A549 (cell line): ENCODE measurements at places on chromosomes 3 and 15.

- no peak for DNase-seq
Observed at GRCh38 chr15:93716615-93717231, 514.6 kb upstream of the MCTP2 start.

DNA sequence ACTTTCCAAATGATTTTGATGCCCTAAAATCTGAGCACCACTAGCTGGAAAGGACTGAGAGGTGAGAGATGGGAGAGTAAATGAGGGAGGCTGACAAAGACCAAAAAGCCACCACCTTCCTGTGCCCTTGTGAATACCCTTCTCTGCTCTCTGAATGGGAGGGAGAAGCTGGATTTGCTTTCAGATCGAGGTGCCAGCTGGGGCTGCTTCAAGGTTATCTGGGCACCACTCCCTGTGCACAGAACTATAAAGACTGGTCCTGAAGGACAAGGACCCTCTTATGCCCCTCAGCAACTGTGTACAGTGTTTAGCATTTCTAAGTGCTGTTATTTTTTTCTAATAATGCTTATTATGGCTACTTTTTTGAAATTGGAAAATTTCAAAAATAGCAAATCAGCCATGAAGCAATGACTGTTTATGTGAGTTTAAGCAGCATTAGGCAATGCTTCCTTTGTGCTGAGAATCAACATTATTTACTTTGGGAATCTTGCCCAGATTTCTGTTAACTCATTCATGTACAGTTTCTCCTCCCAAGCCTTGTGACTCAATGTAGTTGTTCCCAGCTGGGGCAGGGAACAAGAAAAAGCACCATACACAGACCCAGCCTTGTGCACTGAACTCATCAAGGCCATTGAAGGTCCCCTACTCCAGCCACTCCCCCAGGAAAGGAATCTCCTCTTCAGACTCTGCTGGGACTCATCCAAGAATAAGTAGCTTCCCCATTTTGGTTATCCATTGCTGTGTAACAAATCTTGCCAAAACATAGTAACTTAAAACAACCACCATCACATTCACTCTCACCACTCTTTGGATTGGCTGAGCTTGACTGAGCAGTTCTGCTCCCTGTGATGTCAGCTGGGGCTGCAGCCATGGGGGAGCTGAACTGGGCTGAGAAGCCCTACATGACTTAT lies 37.3 kb upstream of the CDV3 start:
- DNase-seq, result peak; percentile 69

- DNase-seq, result peak; percentile 69
Observed at GRCh38 chr3:181700168-181701087, 11.3 kb upstream of the SOX2 start.

DNA sequence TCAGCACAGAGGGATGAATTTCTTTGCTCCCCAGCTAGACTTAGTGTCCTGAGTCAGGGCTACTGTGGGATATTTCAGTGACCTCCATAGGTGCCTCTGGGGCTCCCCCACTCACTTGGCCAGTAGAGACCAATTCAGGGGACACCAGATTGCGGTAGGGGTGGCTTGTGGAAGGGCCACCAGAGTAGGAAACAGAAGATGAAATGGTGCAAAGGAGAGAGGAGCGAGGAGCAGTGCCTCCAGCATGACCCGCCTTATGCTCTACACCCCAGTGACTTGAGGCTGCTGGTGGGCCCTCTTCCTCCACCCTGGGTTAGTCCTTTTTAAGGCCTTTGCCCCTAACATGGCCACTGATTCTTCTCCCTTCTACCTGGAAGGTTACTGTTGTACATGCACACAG lies 2.5 kb downstream of the AEN start:
- DNase-seq, result no peak

- peak; percentile 68 for DNase-seq
Observed at GRCh38 chr15:60520825-60521368, 42.0 kb upstream of the ICE2 start.

DNA sequence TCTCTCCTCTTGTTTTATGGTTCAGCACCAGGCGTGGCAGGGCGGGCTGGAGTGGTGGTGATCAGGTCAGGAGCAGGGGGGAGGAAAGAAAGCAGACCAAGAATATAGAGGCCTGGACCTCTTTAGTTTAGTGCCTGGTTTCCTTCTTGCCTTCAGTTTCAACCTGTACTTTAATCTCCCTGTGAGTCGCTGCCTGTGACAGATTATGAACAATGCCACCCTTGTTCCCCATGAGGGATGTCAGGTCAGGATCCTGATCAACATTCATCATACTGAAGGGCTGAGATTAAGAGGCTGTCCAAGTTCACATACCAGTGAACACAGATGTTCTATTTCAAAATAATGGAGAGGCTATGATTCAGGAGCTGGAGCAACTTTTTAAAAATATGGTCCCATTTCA lies 11.4 kb downstream of the ENTPD3 start:
- no peak for DNase-seq

DNA sequence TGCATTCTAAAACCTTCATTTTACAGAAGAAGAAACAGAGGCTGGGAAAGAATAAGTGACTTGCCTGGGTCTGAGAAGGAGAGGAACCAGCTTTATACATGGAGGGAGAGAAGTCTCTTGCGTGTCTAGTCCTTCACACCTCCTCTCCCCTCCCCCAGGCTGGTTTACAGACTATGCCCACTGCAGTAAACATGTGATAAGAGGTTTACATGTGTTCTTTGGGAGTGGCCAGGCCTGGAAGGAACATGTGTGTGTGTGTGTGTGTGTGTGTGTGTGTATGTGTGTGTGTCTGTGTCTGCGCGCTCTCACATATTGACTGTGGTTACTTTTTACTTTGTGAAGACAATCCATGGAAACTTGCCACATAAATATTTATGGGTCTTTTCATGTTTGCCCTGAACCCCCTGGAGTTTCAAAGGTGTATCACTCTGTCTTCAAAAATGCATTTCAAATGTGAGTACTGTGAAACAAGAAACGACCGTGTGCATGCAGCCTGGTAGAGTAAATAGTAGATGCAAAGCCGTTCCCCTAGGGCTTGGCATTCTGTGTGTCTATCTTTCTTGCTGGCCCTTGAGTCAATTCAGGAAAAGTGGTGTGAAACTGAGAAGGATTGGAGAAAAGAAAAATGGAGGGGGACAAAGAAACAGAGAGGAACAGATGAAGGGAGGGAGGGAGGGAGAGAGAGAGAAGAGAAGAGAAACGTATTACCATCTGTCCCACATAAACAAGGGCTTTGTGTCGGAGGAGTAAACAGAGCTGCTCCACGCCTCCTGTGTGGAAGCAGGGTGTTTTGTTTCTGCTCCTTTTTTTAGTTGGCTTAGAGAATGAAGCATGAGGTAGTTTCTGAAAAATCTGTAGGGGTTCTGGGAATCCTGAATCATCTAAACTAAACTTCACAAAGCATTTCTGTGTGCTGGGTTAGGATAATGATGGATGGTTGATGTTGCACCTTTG lies 51.7 kb downstream of the CLDN11 start:
- peak; percentile 21 for DNase-seq

DNA sequence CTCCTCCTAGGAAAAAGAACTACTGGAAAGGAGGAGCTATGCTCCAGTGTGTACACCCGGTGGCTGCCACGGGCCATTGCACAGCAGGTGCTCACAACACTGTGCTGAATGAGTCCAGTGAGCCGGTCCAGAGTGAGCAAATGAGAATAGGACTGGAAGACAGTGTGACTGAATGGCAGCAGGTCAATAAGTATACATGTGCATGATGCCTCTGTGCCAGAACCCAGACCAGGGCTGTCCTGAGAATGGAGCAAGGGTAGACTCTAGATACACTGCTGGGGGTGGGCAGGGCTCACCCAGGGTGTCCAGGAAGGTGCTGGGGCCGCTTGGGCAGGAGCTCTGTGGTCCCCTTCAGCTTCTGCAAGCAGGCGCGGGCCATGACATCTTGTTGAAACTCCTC lies 8.3 kb downstream of the POLG start:
- DNase-seq, result no peak

DNA sequence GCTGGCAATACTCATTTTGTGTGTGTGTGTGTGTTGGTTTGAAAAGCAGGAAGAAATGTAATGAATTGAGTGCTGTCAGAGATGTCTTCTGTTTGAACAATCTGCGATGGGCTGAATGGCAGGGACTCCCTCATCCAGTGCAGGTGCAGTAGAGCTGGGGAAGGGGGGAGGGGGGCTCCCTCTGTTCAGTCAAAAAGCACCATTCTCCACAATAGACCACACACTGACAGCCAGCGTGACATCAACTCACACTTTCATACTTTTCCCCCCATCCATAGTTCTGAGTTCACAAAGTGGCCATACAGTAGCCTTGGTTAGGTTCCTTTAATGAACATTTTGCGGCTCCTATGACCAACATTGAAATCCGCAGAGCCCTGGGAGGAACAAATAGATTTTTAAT lies 10.4 kb downstream of the SOX2 start:
- no peak for DNase-seq
